ENCODE measurements at places on chromosomes 1 and 21.

DNA sequence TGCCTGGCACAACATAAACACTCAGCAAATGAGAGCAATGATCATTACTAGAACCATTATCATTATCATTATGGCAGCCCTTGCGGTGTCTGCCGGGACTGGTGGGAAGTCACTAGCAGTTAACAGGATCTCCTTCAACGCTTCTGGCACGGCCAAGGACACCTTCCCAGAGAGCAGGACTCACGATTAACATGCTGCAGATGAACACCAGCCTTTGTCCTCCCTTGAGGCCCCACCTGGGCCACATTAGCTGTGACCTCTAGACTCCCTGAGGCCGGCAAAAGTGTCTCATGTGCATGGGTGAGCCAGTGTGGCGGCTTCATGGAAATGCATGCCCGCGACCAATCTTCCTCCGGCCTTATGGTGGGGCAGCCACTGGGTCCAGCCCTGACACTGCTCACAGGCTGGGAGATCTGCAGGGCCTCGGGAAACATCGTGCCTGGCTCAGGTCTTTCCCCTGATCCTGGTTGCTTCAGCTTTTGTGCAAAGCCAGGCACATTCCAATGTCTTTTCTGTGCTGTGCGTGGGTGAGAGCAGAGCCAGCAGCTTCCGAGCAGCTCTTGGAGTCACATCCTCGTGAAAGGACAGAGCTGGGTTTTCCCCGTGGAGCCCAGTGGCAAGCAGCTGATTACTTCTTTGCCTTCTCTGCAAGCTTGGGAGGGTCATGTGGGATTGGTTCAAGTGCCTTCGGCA lies 107.3 kb downstream of the HMGB4 start:
- DNase-seq: no peak

DNA sequence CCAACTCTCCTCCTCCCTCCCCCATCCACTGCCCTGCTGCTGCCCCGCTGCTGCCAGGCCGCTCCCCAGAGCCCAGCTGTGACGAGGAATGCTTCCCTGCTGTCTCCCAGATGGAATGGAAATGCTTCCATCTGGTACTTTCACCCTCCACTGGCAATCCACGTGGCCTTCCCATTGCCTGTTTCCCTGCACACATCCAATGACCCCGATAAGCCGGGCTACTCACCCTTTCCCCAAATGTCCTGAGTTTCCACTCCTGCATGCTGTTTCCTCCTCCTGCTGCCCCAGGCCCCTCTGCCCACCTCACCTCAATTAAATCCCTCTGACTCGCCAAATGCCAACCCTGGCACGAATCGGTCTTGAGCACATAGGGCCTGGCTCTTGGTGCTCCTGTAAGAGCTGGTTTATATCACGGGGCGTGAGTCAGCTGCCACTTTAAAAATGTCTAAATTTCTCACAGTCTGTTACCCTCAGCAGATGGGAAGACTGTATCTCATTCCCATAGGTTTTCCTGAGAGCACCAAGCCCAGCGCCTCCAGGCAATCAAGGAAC lies 36.4 kb downstream of the MRAP start:
- DNase-seq: no peak

GRCh38 chr21:45085700-45086099 lies 11.3 kb downstream of the ADARB1 start:
- no peak for DNase-seq

DNA sequence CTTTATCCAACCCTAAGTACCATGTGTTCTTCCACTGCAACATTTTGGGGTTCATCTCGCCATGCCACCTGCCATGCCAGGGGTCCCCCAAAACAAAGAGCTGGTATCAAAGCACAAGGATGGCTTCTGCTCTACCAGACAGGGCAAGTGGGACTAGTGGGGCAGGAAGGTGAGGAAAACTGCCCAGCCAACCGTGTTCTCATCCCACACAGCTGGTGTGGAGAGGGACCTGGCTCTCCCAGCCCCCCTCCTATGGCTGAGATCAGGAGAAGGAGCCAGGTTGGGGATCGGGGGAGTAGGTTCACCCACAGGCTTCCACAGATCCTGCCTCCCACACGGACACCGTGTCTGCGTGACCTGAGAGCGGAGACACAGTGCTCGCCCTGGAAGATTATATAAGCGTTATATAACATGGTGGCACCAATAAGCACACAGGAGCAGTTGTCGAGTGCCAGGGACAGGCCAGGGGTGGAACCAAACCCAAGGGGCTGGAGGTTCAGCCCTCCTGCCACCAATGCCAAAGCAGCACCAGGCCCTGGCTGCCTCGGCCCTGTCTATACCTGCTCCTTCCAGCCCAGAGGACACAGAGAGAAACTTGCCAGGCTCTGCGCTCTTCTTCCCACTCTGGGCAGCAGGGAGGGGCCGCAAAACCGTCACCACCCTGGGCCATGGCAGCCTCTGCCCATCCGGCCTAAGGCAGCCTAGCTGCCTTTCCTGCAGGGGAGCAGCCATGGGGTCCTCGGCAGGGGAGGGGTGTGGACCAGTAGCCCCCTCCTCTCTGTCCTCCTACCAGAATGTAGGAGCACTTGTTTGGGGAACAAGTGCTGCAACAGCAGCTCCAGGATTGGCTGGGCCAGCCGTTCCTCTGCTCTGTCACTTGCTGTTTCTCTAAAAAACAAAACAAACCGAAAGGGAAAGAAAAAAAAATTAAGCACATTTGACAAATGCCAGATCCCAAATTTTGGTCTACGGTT lies 43.5 kb downstream of the CD34 start:
- no peak for DNase-seq

- peak; percentile 66 for DNase-seq
Observed at GRCh38 chr1:236685917-236686814, at the start of gene ACTN2. ACTN2 (plus strand) TSS chr1:236686499; CDS start chr1:236686674, 175 bp downstream.

DNA sequence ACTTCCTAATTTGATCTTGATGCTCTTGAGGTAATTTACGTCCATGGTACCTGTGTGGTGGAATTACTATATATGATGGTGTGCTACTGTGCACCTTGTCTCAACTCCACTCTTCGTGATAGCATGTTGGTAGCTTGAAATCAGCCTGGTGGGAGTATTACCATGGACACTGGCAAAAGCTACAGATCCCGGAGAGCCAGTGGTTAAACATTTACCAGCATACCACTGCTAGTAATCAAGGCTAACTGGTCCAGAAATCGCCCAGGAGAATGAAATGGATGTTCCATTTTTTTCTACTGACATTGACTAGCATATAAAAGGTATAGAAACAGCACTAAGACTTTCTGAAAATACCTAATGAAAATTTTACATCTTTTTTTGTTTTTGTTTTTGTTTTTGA lies 30.6 kb downstream of the ELK4 start:
- DNase-seq: no peak
